Osteocyte (in vitro differentiated cells): ENCODE measurements at places on chromosomes 3 and 15. TPM values are rescaled to one million over a fixed set of nuclear protein-coding genes. Genes with fewer than 3 reads are reported as not detected.

GRCh38 chr3:18634461-18634860, 209.3 kb upstream of the SATB1 start:
- DNase-seq: no peak

DNA sequence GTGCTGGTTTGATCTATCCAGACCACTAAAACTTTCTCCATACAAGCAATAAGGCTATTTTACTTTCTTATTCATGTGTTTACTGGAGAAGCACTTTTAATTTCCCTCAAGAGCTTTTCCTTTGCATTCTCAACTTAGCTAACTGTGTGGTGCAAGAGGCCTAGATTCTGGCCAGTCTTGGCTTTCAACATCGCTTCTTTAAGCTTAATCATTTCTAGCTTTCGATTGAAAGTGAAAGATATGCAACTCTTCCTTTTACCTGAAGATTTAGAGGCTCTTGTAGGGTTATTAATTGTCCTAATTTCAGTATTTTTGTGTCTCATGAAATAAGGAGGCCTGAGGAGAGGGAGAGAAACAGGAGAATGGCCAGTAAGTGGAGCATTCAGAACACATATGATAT, 234.8 kb upstream of the GADL1 start:
- no peak for DNase-seq

KY gene
- total RNA-seq: not detected in 2 replicates

FSTL1 gene
- 2,574 and 2,723 TPM in 2 replicates for total RNA-seq

DNA sequence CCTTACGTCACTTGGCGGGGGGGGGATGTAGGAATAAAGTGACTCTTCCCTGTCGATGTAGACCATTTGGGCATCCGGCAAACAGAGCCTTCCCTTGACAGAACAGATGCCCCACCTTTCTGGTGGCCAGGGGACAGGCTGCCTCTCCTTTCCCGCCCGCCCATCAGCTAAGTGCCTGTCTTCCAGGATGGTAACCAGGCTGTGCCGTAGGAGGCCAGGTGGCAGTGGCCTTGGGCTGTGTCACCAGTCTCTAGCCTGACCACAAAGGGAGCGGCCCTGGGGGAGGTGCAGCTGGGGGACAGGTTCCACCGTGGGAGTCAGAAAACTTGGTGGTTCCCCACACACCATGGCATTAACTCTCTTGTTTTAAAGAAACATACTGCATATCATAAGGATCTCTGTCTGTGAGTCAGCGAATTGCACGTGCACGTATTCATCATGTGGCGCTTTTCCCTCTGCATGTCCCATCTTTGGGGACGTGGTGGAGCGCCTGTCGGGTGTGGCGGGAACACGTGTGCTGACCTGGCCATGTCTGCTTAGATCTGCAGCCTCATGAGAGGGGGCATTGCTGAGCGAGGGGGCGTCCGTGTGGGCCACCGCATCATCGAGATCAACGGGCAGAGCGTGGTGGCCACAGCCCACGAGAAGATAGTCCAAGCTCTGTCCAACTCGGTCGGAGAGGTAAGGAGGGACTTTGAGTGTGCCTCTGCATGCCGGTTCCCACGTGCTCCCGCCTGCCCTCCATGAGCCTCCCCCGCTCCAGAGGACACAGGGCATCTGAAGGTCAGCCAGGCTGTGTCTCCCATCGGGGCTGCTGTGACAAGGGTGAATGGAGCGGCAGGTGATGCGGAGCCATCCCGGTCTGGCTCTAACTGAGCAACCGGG, 156.0 kb downstream of the NSMCE3 start:
- DNase-seq: no peak

DNA sequence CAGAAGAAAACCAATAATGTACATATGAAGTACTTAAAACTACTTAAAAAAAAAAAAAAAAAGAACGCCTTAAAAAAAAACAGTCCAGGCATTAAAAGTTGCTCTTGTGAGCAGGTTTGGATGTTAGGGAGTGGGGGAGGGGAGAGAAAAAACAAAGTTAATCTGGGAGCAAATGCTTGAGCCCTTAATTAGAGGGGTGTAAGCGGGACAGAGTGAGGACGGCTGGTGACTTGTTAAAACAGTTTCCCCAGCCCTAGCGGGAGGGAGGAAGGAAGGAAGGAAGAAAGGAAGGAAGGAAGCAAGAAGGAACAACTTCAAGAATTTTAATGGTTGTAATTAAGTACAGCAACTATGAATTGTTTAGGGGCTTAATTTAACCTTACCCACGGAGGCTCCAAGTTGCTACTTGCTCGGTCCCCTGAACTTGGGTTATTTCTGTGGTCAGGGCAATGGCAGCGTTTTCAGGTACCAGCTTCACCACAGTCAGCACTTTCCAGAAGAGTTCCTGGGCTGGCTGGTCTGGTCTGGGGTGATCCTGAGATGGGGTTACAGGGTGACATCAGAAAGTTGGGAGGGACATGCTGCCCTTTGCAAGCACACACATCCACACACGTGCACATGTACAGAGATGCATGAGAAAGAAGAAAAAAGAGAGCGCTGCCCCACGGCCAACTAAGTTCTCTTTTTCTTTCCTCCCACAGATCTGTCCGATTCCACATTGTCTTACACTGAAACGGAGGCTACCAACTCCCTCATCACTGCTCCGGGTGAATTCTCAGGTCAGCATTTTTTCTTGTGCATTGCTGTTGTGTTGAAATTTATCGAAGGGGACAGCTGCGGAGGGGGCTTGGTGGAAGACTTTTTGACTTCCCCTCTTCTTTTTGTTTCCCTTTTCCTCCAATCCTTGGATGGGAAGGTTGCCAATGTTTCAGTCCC, 14.0 kb downstream of the SMAD6 start:
- no peak for DNase-seq

- DNase-seq: no peak
Measured at GRCh38 chr3:138467931-138468330, 33.5 kb downstream of the ESYT3 start.

- DNase-seq: no peak
Measured at GRCh38 chr3:403826-404225, 207.3 kb downstream of the CHL1 start.

GRCh38 chr15:32657198-32657883, 15.8 kb downstream of the SCG5 start:
- DNase-seq: no peak

GRCh38 chr3:112128843-112129727, 4.0 kb downstream of the GCSAM start:
- no peak for DNase-seq

GRCh38 chr15:39235084-39235795, 345.6 kb upstream of the THBS1 start:
- DNase-seq: no peak
